ENCODE measurements at places on chromosomes 3 and 15.

- no peak for DNase-seq
Measured at GRCh38 chr3:126858887-126859286, 124.0 kb upstream of the PLXNA1 start.

- DNase-seq, result peak; percentile 73
Measured at GRCh38 chr15:55799291-55800212, 56.6 kb upstream of the PRTG start.

DNA sequence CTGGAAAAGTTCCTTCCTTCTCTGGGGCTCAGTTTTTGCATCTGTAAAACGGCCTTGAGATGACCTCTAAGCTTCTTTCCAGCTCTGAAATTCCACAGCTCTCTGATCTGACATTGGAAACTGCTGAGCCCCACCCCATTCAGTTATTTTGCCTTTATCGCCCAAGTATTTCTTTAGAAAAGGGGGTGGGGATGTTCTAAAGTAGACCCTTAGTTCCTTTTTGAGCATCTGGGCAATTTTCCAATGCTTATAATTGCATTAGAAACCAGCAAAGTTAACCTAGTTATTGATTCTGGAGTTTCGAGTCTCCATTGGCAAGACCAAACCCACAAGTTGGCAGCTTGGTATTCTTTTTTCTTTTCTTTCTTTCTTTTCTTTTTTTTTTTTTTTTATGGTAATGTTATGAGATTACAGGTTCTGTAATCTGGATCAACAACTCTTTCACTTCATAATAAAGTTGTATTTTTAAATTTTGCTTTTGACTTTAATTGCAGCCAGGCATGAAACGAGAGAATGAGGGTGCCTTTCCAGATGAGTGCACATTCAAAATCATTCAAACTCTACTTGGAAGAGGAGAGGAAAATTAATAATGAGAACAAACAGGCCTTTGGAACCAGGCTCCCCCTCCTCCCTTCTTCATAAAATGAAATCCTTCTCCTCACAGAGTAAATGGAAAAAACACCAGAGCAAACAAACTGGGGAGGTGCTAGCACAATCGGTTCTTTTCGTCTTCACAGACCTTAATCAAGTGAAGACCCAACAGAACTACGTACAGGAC lies 76.8 kb upstream of the LRIG1 start:
- DNase-seq, result no peak

- DNase-seq, result no peak
Measured at GRCh38 chr3:151726016-151726415, 7.7 kb upstream of the AADACL2 start.

GRCh38 chr3:193053046-193053435 lies 135.4 kb upstream of the MB21D2 start:
- peak; percentile 32 for DNase-seq

- no peak for DNase-seq
Measured at GRCh38 chr15:40927873-40928806, 1.0 kb upstream of the DLL4 start.
